ENCODE measurements at places on chromosomes 3 and 15.

DNA sequence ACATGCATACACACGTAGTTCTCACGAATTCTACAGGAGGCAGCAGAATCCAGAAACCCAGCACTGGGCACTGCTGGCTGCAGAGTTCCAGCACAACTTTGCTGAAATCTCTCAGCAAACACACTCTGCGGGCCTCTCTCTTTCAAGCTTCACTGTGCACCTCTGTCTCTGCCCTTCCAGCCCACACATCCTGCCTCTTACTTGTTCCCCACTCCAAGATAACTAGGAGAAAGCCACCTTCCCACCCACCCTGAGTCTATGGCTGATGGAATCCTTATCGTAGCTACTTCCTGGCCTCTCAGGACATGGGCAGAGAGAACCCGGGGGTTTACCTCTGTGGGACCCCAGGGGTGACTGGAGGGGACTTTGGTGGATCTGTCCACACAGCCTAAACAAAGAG, 11.9 kb downstream of the ANP32A start:
- no peak for ATAC-seq

GRCh38 chr15:69059557-69059943, 45.1 kb downstream of the NOX5 start:
- ATAC-seq: no peak

DNA sequence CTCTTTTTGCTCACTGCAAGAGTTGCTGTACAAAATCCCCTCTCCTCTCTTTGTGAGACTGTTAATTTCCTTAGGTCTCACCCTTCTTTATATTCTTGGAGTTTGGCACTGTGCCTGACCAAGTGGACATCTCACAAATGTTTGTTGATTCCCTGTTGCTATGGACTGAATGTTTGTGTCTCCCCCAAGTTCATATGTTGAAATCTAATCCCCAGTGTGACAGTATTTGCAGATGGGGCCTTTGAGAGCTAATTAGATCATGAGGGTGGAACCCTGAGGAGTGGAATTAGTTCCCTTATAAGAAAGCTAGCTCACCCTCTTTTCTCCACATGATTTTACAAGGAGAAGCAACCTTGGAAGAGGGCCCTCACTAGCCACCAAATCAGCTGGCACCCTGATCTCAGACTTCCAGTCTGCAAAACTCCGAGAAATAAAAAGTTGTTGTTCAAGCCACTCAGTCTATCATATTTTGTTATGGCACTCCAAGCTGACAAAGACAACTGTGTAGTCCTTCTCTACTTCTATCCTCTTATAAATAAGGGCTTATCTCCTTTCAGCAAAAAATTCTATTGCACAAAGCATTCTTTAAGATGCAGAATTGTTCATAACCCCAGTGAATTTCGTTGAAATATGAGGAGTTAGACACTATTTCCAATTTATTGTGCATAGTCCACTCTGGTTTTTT, 65.5 kb upstream of the NPHP3 start:
- ATAC-seq: no peak

- no peak for ATAC-seq
These were observed 10.9 kb downstream of the RARB start for GRCh38 chr3:25438791-25439555.

DNA sequence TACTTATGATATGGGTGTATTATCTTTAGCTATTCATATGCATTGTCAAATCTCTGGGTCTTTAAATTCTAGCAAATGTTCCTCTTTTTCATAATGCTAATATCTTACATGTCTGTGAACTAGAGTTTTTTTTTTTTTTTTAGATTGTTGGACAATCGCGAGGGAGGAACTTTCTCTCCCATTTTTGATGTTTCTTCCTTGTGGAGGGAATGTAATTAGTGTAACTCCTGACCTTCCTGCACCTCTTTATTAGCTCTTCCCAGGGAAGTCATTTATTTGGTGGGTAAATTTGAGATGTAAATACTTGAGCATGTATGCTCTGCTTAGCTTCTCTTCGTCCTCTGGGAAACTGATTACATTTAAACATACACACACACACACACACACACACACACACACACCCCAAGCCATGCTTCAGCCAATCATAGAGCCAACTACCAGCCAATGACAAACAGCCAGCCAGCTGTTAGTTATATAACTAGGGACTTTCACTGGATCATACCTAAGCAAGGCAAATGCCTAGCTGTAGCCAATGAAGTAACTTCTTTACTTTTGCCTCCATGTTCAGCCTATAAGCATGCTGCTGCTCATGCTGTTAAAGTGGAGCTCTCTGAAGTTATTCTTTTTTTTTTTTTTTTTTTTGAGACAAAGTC, 8.3 kb upstream of the USP8 start:
- peak; percentile 34 for ATAC-seq
